DMS 273 treated with DMSO at 0.1 percent for 48 hours (cell line): ENCODE measurements at places on chromosomes 1 and 21.

- no peak for DNase-seq
Measured at GRCh38 chr1:82593561-82593960, 792.8 kb downstream of the ADGRL2 start.

GRCh38 chr1:88802404-88802803, 89.0 kb downstream of the GTF2B start:
- DNase-seq, result no peak

DNA sequence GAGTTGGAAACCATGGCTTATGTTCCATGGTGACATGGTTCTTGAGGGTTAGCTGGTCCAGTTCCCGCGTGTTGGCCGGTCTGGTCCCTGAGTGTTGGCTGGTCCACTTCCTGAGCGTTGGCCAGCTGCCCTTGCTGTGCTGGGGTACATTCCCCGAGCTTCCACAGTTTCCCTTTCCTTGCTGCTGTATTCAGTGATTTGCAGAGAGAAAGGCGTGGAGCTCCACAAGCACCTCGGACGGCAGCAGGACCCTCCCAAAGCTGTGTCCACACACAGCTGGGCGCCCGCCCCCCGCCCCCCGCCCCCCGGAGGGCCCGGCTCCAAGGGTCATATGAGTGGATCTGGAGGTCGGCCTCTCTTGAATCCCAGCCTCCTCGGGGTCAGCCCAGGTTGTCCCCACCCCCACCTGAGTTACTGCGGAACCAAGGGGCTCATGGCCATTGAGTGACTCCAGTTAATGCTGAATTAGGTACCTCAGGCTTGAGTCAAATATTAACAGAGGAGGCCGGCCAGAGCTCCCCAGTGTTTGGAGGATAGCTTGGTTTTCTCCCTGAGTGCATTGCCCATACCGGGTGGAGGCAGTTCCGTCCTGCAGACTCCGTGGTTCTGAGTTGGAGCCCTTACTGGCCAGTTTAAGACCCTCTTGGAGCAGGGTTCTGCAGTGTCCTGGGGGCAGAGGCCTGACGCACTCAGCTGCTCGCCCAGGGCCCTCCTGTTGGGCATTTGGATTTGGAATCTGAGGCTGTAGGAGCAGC, 18.4 kb downstream of the COL18A1 start:
- DNase-seq, result no peak

DNA sequence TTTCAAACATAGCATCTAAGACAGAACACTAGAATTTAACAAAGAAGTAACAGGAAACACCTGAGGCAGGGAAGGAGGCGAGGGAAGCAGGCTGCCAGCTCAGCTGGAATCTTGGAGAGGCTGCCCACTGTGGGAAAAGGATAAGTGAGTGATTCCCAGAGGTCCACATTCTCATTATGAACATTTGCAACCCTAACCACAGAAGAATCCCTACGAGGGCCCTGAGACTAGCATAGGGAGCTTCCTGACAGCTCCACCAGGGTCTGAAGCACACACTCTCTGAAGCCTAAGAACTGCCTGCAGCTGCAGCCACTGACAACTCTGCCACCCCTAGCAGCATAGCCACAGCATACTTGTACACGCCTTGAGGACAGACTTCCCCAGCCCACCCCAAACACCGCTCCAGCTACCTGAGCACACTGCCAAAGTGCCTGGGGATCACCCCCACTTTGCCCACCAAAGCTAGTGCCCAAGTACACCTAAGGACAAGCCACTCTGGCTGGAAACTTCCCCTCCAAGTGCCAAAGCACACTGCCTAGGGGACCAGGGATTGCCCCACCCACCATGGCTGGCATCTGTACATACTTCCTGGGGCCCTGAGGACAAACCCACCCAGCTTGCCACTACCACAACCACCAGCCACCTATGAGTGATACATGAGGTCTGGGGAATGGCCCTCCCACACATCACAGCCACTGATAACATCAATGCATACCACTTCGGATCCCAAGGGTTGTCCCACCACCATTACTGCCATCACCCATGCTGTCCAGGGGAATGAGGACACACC, 76.6 kb upstream of the GUCA2A start:
- DNase-seq, result no peak

GRCh38 chr1:248783367-248783766, 27.8 kb upstream of the LYPD8 start:
- no peak for DNase-seq

GRCh38 chr1:116988248-116988647, 13.3 kb upstream of the CD101 start:
- no peak for DNase-seq

DNA sequence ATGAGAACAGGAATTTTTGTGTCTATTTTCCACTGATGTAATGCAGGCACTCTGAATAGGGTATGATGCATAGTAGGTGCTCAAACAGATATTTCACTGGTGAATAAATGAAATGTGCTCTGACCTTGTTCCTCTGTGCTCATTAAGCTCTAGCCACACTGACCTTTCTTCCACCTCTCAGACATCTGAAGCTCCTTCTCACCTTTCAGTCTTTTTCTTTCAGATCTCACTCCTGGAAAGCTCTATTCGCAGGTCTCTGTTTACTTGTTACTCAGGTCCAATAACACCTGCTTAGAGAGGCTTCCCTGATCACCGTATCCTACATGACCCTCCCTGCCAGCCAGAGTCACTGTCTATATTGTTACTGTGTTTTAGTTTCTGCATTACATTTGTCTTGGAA, 59.2 kb upstream of the IVNS1ABP start:
- no peak for DNase-seq

DNA sequence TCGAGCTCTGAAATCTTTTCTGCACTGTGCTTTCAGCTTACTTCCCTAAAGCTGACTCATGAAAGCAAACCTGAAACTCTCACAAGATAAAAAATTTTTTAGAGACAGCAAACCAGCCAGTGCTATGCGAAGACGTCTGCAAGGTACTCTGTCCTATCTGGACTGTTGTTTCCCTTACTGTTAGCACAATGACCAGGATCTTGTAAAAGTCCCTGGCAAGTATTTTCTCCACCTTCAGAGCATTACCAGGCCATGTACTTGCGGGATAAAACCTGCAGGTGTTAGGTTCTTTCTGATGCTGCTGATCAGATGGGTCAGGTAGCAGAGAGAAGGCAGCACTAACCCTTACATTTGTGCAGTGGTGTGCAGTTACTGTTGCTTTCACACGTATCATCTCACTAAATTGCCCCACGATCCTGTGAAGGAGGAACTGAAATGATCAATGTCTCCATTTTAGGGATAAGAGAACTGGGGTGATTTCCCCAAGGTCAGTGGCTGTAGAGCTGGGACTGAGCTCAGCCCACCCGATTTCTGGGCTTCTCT, 56.6 kb downstream of the PLXNA2 start:
- no peak for DNase-seq

- DNase-seq, result no peak
Measured at GRCh38 chr1:46790446-46791101, 8.3 kb upstream of the CYP4B1 start.

DNA sequence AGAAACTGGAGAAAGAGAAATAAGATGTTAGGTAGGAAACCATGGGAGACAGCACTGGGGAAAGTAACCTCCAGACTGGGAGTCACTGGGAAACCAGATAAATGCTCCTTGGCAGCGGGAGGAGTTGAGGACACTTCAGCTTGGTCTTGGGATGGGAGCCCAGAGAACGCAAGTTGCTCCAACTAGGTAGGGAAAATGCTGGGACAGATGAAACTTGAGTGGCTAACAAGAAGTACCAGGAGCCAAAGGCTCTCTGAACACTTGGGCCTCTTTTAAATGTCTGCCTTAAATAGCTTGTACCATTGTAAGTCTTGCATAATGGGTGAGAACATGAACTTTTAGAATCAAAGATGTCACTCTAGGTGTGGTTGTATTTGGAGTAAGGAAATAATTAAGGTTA, 3.0 kb downstream of the NMNAT1 start:
- DNase-seq, result no peak

- DNase-seq, result peak; percentile 14
Measured at GRCh38 chr21:29164323-29164942, 34.0 kb downstream of the MAP3K7CL start.

- no peak for DNase-seq
Measured at GRCh38 chr21:35624901-35625300, 435.4 kb downstream of the SETD4 start.

DNA sequence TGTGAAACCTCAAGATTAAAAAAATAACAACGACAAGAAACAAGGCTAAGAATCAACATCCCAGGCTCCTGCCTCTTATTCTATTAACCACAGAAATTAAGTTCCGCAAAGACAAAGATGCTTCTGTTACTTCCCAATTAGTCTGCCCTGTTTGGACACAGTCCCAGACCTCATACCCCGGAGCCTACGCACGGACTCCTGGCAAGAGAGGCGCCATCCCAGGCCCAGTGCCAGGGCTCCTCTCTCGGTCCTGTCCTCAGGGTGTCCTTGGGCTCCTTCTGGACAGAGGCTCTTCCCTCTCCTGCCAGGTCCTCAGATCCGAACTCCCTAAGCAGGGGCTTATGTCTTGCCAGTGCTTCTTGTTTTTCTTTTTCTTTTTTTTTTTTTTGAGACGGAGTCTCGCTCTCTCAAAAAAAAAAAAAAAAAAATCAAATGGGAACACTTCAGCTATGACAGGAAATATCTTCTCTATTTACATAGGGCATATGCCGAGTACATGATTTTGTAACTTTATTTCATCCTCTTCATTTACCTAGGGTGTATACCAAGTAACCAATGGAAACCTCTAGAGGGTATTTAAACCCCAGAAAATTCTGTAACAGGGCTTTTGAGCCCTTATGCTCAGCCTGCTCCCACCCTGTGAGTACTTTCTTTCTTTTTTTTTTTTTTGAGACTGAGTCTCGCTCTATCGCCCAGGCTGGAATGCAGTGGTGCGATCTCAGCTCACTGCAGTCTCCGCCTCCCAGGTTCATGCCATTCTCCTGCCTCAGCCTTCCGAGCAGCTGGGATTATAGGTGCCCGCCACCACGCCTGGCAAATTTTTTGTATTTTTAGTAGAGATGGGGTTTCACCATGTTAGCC, 11.7 kb upstream of the ENO1 start:
- DNase-seq, result peak; percentile 47

GRCh38 chr1:93807311-93807930, 71.6 kb downstream of the DNTTIP2 start:
- DNase-seq, result no peak

DNA sequence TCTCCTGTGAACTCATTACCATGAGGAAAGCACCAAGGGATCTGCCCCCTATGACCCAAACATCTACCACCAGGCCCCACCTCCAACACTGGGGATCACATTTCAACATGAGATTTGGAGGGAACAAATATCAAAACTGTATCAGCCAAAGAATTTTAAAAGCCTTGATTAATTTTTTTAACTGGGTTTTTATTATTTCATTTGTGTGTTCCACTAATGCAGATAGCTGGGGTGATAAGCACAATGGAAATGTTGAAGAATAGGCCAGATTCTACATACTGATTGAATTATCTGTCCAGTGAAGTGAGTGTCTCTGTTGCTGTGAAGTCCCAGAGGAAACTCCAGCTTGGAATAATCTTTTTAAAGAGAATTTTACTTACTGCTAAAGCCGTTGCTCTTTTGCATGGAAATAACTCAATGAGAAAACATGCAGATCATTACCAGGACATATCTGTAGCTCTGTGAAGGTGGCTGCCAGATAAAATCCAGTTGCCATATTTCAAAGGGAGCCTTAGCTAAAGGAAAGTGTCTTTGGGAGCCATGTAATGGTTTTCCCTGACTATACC, 44.4 kb upstream of the DHCR24 start:
- DNase-seq, result no peak

DNA sequence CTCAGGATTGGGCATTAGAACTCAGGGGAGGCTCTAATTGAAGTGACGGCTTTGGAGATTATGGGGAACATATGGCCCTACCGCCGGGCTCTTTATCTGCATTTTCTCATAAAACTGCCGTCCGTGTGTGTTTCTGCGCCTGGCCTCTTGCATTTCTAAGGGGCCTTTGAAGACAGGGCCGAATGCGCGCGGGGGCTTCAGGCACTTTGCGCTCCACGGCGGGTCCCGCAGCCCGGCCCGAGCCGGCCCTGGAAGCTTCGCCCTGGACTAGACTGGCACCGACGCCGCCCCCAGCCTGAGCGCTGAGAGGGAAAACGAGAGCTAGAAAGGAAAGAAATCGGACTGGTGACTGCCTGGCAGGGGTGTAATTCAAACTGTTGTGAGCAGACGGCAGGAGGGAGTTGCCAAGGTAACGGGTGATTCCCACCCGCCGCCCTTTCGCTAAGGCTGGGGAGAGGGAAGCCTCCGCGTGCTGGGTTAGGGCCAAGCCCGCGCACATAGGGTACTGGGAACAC, 120.7 kb downstream of the LMX1A start:
- peak; percentile 91 for DNase-seq

DNA sequence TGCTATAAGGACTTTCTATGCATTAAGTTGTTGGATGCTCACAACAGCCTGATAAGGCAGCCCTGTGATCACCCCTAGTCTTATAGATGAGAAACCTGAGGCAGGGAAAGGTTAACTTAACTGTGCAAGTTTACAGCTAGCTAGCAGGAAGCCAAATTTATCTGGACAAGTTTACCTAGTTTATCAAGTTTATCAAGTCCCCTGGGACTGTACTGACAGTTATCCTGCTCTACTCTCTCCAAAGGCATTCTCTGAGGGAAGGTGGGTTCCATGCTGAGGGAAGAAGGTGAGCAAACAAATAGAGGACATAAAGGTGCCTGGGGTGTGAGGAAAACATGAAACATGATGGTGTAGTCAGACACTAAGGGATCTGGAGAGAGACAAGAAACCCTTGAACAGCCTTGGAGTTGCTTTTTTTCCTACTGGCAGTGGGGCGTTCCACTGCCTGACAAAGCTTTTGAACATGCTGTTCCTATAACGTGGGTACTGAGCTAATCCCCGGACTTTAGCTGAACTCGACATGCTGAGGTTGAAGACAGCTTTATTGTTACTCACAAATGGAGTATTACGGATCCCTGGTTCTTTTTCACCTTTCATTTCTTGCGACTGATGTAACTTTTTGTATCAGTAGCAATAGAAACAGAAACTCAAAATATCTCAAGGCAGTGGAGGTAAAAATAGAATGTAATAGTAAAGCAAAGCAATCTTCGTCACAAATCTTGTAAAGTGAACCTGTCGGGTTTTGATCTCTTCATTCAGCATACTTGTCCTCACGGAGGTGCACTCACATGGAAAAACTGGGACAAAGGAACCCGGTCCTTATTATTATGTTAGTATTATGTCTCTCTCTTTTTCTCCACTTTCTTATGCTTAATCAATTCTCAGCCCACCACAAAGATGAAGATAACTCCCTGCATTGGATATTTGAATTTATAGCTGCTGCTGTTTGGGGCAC, 42.4 kb upstream of the ESRRG start:
- DNase-seq, result no peak

- no peak for DNase-seq
Measured at GRCh38 chr1:156492013-156492590, 8.5 kb downstream of the MEF2D start.

GRCh38 chr1:60173006-60173405, 99.4 kb upstream of the C1orf87 start:
- DNase-seq, result no peak

- DNase-seq, result no peak
Measured at GRCh38 chr1:31815752-31816500, at the start of gene SPOCD1. SPOCD1 (minus strand) TSS chr1:31816022; CDS start chr1:31815333, 689 bp downstream.
